ENCODE measurements at places on chromosomes 1 and 21. TPM values are rescaled to one million over a fixed set of nuclear protein-coding genes. Genes with fewer than 3 reads are reported as not detected.

The PLOD1 gene
- 90.7 TPM for total RNA-seq

- DNase-seq, result no peak
Observed at GRCh38 chr1:17277511-17278159, 28.7 kb downstream of the PADI3 start.

- DNase-seq, result no peak
Observed at GRCh38 chr1:47699492-47700235, 261.8 kb downstream of the FOXD2 start.

- no peak for DNase-seq
Observed at GRCh38 chr1:29643281-29643680, 407.0 kb downstream of the PTPRU start.

GRCh38 chr1:50667710-50668356, 244.6 kb upstream of the DMRTA2 start:
- no peak for DNase-seq

DNA sequence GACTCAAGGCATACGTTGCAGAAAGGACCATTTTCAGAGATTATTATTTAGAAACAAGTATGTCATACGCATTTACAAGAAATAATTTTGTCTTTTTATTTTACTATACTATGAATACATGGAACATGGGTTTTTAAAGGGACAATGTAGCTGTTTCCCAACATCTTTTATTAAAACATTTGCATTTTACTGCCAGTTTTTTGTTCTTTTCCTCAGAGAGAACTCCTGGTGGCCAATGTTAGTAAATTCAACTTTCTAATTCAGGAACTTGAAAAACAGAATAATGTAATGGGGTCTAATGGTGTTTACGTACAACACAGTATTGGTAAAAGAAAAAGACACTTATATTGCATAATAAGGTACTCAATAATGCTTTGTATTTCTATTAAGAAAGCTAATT, 14.9 kb downstream of the PRDM2 start:
- DNase-seq, result no peak

All from H7 (cell line).